ENCODE measurements at places on chromosomes 2 and 18. TPM values are rescaled to one million over a fixed set of nuclear protein-coding genes. Genes with fewer than 3 reads are reported as not detected.

The CCDC148 gene
- 0.29 TPM for polyA plus RNA-seq

The NTSR2 gene
- polyA plus RNA-seq: not detected

The RSAD2 gene
- 0.49 TPM for polyA plus RNA-seq

The UBXN2A gene
- polyA plus RNA-seq: 6.4 TPM

The CPS1 gene
- 1.4 TPM for polyA plus RNA-seq

Measured in esophagus (tissue), 2 donors.